ENCODE measurements at places on chromosomes 11 and 22. TPM values are rescaled to one million over a fixed set of nuclear protein-coding genes. Genes with fewer than 3 reads are reported as not detected.

Gene P4HA3
- not detected for total RNA-seq

Gene MMP12
- not detected for total RNA-seq

Gene TMPRSS4
- total RNA-seq = not detected

Gene ZNF280A
- total RNA-seq = not detected

Gene OR51B4
- total RNA-seq = not detected

Gene CLMP
- not detected for total RNA-seq

Gene UBQLN3
- total RNA-seq = 0.29 TPM

Gene NELL1
- not detected for total RNA-seq

Gene PRAME
- total RNA-seq = 0.12 TPM

Gene RASGRP2
- 165 TPM for total RNA-seq

Gene DNAJB7
- not detected for total RNA-seq

Gene DDIAS
- total RNA-seq = 4.7 TPM

Gene KRTAP5-7
- 0.24 TPM for total RNA-seq

Gene GNB1L
- total RNA-seq = 5.8 TPM

Gene LRRC74B
- not detected for total RNA-seq

Gene AMBRA1
- 35.5 TPM for total RNA-seq
